Hematopoietic multipotent progenitor cell treated with erythropoietin and hydrocortisone succinate and interleukin-3 and kit ligand, for 17 days (in vitro differentiated cells): ENCODE measurements at places on chromosomes 16 and 17.

DNA sequence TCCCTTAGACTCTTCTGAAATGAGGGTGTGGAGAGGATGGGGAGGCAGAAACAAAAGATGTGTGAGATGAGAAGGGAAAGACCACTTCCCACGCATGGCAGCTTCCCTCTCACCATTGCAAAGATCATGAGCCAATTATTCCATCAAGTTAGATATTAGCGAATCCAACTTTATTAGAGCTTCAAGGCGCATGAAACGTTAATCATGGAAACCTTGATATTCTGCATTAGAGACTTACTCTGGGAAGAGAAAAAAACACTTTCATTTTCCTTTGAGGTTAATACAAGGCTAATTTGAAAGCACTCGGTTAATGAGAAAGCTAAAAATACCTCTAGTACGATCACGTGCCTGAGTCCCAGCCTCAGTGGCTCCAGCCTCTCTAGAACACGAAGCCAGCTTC lies 220.6 kb upstream of the RPL38 start:
- DNase-seq: no peak

- DNase-seq: no peak
Measured at GRCh38 chr17:6669479-6670212, 18.1 kb downstream of the C17orf100 start.

GRCh38 chr17:76558198-76559095 lies 18.6 kb downstream of the PRCD start:
- DNase-seq: peak; percentile 65

- DNase-seq: no peak
Measured at GRCh38 chr17:56674401-56674925, 81.0 kb downstream of the NOG start.

DNA sequence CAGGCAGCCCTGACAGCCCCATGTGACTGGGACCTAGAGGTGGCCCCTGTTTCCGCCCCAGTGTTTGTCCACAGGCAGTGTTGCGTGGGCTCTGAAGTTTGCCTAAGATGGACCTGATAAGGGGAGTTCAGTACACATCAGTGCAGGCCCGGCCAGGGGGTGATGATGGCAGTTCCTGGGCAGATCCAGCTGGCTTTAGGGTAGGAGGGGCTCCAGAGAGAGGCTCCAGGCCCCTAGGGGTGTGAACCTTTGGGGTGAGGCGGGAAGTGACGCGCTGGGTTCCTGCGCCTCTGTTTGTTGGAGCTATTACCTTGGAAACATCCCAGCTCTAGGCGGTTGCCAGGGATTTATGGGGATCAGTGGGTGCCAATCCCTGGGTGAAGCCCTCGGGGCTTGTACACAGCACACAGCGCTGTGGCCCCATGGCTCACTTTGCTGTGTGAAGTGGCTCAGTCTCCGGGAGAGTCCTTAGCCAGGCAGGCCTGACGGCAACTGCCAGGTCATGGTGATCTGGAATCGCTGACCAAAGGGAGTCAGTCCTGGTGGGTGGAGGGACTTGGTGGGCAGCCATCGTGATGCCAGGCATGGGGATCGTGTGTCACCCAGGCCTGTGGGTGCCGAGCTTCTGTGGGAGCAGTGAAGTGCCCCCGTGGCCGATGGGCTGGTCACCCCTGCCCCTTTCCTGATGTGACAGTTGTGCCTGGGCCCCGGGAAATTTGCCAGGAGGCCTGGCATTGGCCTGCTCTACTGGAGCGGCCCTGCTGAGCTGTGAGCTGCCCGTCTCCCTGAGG lies 146.1 kb downstream of the SEC14L1 start:
- DNase-seq: no peak

DNA sequence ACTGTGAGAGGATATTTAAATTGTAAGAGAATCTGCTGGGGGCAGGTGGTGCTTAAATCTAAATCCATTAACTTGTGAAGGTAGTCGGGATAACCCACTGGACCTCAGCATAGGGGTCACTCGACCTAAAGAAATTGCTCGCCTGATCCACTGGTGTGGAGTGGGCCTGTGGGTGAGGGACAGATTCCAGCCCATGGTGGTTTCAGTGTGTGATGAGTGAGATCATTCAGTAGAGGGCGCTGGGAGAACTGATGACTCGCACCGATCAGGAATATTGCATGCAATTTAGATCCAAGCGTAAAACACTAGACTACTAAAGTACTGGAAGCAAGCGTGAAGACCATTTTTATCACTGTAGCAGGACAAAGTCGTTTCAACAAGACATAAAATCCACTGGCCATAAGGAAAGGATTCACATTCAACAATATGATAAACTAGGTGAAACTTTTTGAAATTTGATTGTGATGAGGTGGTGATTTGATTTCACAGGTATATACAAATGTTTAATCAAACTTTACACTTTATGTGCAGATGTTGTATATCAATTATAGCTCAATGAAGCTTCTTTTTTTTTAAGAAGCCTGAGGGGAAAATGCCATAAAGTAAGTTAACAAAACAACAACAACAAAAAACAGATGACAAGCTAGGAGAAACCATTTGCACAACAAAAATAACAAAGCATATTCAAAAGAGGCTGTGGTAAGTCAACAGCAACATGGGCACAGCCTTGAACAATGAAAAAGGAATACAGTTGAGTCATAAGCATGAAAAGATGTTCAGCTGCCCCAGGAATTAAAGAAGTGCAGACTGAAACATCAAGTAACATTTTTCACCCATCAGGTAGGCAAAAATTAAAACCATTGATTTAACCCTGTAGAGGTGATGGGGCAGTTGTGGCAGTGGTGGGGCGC lies 7.5 kb upstream of the TMEM170A start:
- DNase-seq: peak; percentile 74

DNA sequence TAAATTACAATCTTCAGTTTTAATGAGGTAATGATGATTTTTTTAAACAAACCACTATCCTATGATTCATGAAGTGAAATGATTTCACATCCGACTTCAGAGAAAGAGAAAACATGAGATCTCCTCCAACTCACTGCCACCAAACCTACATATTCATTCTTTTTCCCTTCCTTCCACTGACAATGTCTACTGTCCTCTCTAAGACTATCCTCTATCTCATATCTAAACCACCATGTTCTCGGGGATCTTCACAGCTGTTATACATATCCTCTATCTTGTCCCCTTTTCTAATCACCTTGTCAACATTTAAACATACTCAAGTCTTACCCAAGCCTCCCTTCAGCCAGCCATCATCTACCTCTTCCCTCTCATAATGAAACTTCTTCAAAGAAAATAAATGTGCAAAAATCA lies 53.5 kb downstream of the SMURF2 start:
- no peak for DNase-seq

DNA sequence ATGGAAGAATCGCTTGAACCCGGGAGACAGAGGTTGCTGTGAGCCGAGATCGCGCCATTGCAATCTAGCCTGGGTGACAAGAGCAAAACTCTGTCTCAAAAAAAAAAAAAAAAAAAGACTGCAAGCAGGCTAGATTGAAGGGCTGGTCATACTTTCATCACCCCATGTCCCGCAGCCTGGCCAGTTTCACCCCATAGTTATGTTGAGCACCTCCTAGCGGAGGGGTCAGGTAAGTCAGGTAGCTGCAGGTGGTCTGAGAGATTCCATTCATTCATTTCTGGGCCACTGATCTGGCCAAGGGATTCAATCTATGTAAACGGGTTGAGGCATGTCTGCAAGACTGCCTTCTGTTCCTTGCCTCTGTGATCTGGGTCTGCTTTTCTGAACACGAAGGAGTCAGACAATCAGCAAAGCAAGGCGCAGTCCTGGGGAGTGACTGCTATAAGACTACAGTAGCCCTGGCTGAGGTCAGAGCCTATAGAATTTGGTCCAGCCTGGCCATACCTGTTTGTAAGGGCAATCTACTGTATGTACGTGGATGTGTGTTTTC lies 23.6 kb upstream of the BPTF start:
- DNase-seq: peak; percentile 60

DNA sequence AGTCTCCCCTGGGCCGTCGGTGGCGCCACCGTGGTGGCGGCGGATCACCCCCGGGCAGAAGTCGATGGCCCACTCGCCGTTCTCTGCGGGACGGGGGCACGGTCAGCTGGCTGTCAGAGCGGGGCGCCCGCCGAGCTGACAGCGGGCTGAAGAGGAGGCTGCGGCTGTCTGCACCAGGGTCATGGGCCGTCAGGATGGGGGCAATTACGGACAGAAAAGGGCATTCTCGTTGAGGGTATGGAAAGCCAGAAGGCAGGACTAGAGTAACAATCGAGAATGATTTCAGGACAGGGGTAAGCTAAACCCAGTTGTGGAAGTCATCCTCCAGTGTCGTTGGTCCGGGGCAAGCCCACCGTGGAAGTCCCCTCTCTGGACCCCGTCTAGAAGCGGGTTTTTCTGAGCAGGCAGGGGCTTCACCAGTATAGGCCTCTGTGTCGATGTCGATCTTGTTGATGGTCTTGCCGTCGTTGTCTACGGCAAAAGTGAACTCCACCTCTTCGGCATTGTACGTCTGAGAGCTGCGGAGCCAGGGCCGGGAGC lies 1.7 kb downstream of the CHRNE start:
- DNase-seq: no peak

- no peak for DNase-seq
Measured at GRCh38 chr16:20916942-20917341, 16.4 kb downstream of the LYRM1 start.

DNA sequence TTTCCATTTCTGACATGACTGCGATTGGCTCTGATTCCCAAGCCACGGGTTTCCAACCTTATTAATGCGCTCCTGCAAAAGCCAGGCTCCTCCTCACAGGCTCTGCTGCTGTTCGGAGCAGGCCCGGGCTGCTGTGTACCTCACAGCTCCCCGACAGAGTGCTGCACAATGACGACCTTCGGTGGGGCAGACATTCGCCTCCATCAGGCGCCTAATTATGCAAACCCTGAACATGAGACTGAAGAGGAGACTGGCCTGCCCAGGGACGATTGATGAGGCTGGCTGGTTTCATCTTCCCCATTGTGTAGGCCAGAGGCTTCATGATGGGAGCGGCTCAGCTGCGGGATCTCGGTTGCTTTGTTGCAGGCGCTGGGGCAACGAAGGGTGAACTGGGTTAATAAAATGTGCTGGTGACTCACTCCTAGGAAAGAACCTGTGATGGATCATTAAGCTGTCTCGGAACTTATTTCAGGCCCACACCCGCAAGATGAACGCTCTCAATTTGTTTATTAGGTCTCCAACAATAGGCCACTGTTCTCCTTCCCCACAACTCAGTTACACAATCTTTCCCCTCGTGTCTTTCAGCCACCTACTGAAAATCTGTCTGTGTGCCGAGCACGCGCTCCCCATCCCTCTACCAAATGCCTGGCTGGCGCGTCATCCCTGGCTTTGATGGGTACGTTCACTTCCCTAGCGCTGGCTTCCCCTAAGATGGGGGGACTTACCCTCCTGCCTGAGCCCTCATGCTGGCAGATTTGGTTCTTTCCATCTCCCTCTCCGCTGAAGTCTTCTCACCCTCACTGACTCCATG lies 27.2 kb upstream of the TOB1 start:
- DNase-seq: no peak

DNA sequence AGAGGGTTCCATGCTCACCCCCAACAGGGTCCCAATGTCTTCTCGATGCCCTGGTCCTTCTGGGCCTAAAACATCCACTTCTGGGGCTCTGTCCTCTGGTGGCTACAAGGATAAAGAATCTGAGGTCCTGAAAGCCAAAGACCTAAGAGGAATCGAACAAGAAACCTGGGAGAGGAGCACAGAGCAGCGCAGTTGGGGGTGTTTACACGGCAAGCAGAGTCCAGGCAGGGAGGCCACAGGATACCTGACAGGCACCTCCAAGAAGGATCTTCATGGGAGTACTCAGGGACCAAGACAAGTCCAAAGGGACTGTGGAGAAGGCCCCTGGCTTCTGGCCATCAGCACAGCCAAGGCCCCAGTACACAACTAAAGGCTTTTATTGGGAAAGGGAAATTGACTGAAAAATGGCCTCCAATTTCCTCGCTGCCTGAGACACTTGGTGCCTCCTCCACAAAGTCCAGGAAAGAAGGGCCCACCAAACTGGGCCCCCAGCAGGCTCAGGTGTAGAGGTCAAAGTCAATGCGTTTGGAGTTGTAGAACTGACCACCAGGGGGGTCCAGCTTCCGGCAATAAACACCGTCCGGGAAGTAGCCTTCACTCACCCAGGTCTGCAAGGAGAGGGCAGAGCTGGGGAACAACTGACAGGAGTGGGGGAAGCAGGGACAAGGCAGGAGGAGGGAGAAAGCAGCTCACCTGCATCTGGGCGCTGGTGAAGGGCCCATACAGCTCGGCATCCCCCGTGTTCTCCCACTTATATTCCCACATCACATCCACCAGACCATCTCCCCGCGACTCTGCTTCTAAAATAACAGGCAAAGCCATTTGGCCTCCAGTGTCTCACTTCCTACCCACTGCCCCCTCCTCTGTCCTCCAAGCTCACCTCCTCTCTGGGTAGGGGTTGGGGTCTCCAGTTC lies 2.4 kb downstream of the CD2BP2 start:
- DNase-seq: no peak

GRCh38 chr16:47493381-47494337 lies 32.5 kb downstream of the PHKB start:
- no peak for DNase-seq
